ENCODE measurements at places on chromosomes 16 and 17. TPM values are rescaled to one million over a fixed set of nuclear protein-coding genes. Genes with fewer than 3 reads are reported as not detected.

The FOXJ1 gene
- total RNA-seq, result not detected

The HOXB7 gene
- total RNA-seq, result not detected

The ZNF385C gene
- not detected for total RNA-seq

The ZDHHC1 gene
- total RNA-seq, result 9.2 TPM

The NUPR1 gene
- 57.4 TPM for total RNA-seq

The ATP2A3 gene
- not detected for total RNA-seq

The MFAP4 gene
- 47.1 TPM for total RNA-seq

The RHBDF2 gene
- 26.7 TPM for total RNA-seq

The CCDC57 gene
- total RNA-seq, result 9.4 TPM

The DOC2B gene
- total RNA-seq, result not detected

The RNF222 gene
- not detected for total RNA-seq

The CCL5 gene
- total RNA-seq, result 1.6 TPM

The TIMP2 gene
- 183 TPM for total RNA-seq

The SSTR5 gene
- total RNA-seq, result 1.4 TPM

The NLRC3 gene
- total RNA-seq, result under 0.01 TPM

The C16orf96 gene
- total RNA-seq, result not detected

The TAT gene
- total RNA-seq, result not detected

The ATP6V0C gene
- 59.2 TPM for total RNA-seq

The SMIM36 gene
- not detected for total RNA-seq

The TTYH2 gene
- total RNA-seq, result 6.0 TPM

The TM4SF5 gene
- total RNA-seq, result not detected

The PTGES3L gene
- total RNA-seq, result not detected

The DNASE1L2 gene
- total RNA-seq, result 1.1 TPM

All from cardiac atrium fibroblast (primary cell).